ENCODE measurements at places on chromosomes 3 and 15. TPM values are rescaled to one million over a fixed set of nuclear protein-coding genes. Genes with fewer than 3 reads are reported as not detected.

- no peak overlapping the region for H3K4me3 ChIP-seq
- DNase-seq, result no peak
- no peaks in the 10 kb centered on the region for H3K27me3 ChIP-seq
- H3K36me3 ChIP-seq, result no peaks in the 10 kb centered on the region
- peaks cover 10% of the 10 kb centered on the region for H3K4me1 ChIP-seq
- H3K27ac ChIP-seq, result no peak overlapping the region
Observed at GRCh38 chr15:52438047-52438446, 90.6 kb downstream of the MYO5A start.

DNA sequence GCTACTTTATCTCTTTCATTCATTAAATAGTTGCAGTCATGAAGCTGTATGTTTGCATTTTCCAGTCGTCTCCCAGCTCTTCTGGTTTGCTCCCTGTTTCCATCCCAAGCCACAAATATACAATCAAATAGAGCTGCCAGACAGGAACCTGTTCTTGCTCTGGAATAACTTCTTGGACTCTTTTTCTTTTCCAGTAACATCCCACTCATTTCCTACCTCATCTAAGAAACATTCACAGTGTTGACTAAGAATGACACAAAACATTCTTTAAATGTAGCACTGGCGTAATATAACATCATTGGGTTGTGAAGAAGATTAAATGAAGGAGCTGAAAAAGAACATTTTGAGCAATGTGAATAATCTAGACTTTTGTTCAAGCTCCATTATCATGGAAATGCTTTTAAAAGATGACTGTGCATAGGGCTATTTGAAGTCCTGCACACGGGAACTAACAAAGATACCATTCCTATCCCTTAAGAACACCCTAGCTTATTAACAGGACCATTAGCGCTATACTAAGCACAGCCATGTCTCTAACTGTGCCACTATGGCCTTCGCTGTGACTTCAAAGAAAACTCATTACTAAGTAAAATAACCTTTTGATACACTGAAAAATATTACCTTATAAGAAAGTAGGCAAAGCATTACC, 574.0 kb downstream of the NAALADL2 start:
- peak overlapping the region; percentile 93 for H3K27ac ChIP-seq
- no peaks in the 10 kb centered on the region for H3K27me3 ChIP-seq
- no peaks in the 10 kb centered on the region for H3K36me3 ChIP-seq
- no peak for DNase-seq

GRCh38 chr15:41695750-41696436, 35.7 kb downstream of the MGA start:
- H3K27me3 ChIP-seq, result no peaks in the 10 kb centered on the region
- peaks cover 11% of the 10 kb centered on the region for H3K4me1 ChIP-seq
- peak overlapping the region; percentile 13 for H3K27ac ChIP-seq
- H3K4me3 ChIP-seq, result no peak overlapping the region

DNA sequence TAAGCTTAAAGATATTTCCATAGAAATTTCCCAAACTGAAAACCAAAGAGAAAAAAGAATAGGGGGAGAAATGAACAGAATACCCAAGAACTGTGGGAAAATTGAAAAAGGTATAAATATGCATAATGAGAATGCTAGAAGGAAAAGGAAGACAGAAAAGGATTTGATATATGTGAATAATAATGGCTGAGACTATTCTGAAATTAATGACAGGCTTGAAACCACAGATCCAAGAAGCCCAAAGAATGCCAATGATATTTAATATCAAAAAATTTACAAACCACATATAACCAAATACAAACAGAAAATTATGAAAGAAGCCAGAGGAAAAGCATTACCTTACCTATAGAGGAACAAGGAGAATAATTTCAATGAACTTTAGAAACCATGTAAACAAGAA, 153.0 kb downstream of the ANXA2 start:
- no peak for DNase-seq
- no peak overlapping the region for H3K4me3 ChIP-seq
- H3K27me3 ChIP-seq, result no peaks in the 10 kb centered on the region

DNA sequence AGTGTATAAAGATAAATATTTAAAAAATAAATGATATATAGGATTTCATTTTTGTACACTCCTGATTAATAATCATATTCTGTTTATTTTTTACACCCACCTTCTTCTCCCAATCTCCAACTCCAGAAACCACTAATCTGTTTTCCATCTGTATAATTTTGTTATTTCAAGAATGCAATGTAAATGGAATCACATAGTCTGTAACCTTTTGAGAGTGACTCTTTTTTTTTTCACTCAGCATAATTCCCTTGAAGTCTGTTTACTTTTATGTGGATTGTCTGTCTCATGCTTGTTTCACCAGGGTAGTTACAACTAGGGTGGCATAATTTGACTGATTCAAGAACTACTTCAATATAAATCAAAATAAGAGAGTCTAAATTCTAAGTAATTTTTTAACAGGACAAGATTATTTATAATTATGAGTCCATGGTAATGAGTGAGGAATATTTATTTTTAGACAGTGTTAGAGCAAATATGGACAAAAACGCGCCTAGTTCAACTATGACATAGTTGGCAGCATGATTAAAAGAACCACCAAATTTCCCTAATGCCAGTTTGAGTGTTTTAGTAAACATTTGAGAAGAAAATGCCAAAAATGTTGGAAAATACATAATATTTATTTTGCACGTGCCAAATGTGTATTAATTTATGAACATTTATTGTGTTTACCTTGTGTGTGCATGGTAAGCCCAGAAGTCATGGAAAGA, 19.4 kb upstream of the MFSD1 start:
- H3K4me1 ChIP-seq, result peaks cover 8% of the 10 kb centered on the region
- H3K27ac ChIP-seq, result no peak overlapping the region
- H3K36me3 ChIP-seq, result peaks cover 2% of the 10 kb centered on the region
- no peak for DNase-seq

- no peak overlapping the region for H3K4me3 ChIP-seq
- H3K27ac ChIP-seq, result no peak overlapping the region
- H3K36me3 ChIP-seq, result no peaks in the 10 kb centered on the region
- H3K4me1 ChIP-seq, result no peaks in the 10 kb centered on the region
- DNase-seq, result no peak
Observed at GRCh38 chr3:62835554-62836236, 39.5 kb downstream of the CADPS start.

GRCh38 chr15:70100474-70101341, 3.0 kb upstream of the TLE3 start:
- peak overlapping the region; percentile 61 for H3K4me3 ChIP-seq
- no peaks in the 10 kb centered on the region for H3K27me3 ChIP-seq
- H3K27ac ChIP-seq, result no peak overlapping the region

DNA sequence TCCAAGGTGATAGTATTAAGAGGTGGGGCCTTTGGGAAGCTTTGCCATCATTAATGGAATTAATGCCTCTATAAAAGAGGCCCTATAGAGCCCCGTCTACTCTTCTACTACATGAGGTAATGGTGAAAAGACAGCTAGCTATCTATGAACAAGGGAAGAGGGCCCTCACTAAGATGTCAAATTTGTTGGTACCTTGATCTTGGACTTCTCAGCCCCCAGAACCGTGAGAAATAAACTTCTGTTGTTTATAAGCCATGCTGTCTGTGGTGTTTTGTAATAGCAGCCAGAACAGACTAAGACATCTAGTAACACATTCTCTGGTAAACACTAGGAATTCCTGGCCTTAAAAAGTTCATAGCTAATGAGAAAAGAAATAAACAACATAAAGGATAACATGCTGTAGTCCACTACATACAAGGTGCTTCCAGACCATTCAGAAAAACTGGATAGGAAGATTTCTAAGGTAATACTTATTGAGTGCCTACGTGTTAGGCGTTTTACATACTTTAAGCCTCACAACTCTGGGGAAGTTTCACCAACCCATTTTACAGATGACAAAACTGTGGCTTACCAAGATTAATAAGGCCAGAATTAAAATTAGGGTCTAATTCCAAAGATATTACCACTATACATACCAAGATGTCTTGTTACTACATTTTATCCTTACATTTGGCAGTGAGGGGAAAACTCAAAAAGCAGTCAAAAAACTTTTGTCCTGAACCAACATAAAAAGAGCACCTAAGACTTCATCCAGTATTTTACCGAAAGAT, 3.2 kb downstream of the UBE3A start:
- peaks cover 27% of the 10 kb centered on the region for H3K4me1 ChIP-seq
- no peak for DNase-seq
- H3K4me3 ChIP-seq, result no peak overlapping the region
- H3K27ac ChIP-seq, result no peak overlapping the region

DNA sequence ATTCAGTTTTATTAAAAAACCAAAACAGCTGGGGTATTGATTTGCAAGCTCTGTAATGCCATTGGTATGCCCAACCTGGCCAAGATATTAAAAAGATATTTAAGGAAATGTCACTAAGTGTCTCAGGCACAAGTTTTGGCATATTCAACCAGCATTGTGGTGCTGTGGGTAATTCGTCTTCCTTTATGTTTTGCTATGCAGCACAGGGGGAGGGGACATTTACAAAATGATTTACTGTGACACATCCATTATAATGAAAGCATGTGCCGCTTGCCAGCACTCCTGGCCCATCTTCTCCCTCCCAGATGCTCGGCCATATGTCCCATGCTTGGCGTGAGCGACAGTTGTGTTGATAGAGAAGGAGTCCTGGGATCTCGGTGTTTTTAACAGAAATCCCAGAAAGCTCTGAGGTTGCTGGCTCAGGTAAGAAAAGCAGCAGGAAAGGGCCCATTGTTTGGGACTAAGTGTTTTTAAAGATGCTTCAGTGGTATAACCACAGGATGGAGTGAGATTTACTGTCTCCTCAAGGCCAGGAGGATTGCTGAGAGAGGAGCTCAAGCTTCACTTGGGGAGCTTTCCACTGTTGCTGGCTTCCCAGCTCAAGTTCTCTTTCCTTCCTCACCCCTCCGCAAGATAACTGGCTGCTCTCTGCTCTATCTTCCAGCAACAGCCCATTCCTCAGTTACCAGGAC, 158.2 kb upstream of the TSC22D2 start:
- no peaks in the 10 kb centered on the region for H3K27me3 ChIP-seq
- no peak for DNase-seq
- H3K4me1 ChIP-seq, result peaks cover 51% of the 10 kb centered on the region
- no peak overlapping the region for H3K27ac ChIP-seq
- no peak overlapping the region for H3K4me3 ChIP-seq

GRCh38 chr15:76011627-76012551, at the start of gene NRG4:
Gene NRG4 (minus strand): TSS chr15:76012424. CDS start chr15:76011230, 1,194 bp downstream.
- H3K27me3 ChIP-seq, result peaks cover 11% of the 10 kb centered on the region
- peak within 1 kb of the TSS; percentile 46 for H3K4me3 ChIP-seq
- no peaks in the 10 kb centered on the region for H3K36me3 ChIP-seq
- peaks cover 7% of the 10 kb centered on the region for H3K4me1 ChIP-seq
- DNase-seq, result peak; percentile 50
- no peak within 1 kb of the TSS for H3K27ac ChIP-seq

GRCh38 chr3:145899241-145899640, 261.7 kb downstream of the PLOD2 start:
- no peaks in the 10 kb centered on the region for H3K27me3 ChIP-seq
- no peaks in the 10 kb centered on the region for H3K36me3 ChIP-seq
- H3K4me1 ChIP-seq, result peaks cover 14% of the 10 kb centered on the region

GRCh38 chr3:4735243-4735642, 242.1 kb downstream of the ITPR1 start:
- H3K27ac ChIP-seq, result no peak overlapping the region
- peaks cover 30% of the 10 kb centered on the region for H3K4me1 ChIP-seq
- peaks cover 4% of the 10 kb centered on the region for H3K27me3 ChIP-seq
- H3K4me3 ChIP-seq, result no peak overlapping the region

- no peak for DNase-seq
- H3K36me3 ChIP-seq, result no peaks in the 10 kb centered on the region
- peaks cover 10% of the 10 kb centered on the region for H3K4me1 ChIP-seq
- peak overlapping the region; percentile 82 for H3K27ac ChIP-seq
Observed at GRCh38 chr3:171307046-171307585, 153.1 kb downstream of the TNIK start.

DNA sequence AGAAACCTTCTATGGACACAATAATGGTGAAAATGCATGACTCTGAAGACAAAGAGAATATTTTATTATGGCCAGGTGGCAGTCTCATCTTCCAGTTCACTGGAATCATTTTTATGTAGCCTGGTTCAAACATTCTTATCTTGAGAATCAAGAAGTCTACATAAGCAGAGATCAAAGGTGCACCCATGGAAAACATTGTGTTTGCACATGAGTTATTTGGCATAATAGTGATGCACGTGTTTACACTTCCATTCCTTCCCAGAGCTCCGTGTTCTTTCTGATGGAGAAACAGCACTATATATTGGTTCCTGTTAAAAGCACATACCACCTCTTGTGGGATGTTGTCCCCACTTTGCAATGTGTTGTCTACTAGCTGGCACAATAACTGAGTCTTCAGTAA, 572.2 kb downstream of the GRM7 start:
- H3K4me1 ChIP-seq, result no peaks in the 10 kb centered on the region
- H3K4me3 ChIP-seq, result no peak overlapping the region
- DNase-seq, result no peak
- H3K27ac ChIP-seq, result no peak overlapping the region
- H3K27me3 ChIP-seq, result no peaks in the 10 kb centered on the region

ADGRG7 gene
- not detected for total RNA-seq

BUB1B gene
- total RNA-seq, result 2.2 TPM

ZNF80 gene
- not detected for total RNA-seq

AAGAB gene
- 41.8 TPM for total RNA-seq

CHAC1 gene
- total RNA-seq, result 30.0 TPM

ZCWPW2 gene
- total RNA-seq, result 0.88 TPM

SCN11A gene
- under 0.01 TPM for total RNA-seq

TBC1D21 gene
- not detected for total RNA-seq

ARID3B gene
- 2.7 TPM for total RNA-seq

DNAH1 gene
- 8.7 TPM for total RNA-seq

Measured in osteoblast (primary cell).